ENCODE measurements at places on chromosomes 16 and 17. TPM values are rescaled to one million over a fixed set of nuclear protein-coding genes. Genes with fewer than 3 reads are reported as not detected.

SNN gene
- 10.1 TPM for total RNA-seq

- DNase-seq: no peak
Observed at GRCh38 chr16:77679901-77680300, 42.4 kb upstream of the NUDT7 start.

SNX20 gene
- total RNA-seq: not detected

DNA sequence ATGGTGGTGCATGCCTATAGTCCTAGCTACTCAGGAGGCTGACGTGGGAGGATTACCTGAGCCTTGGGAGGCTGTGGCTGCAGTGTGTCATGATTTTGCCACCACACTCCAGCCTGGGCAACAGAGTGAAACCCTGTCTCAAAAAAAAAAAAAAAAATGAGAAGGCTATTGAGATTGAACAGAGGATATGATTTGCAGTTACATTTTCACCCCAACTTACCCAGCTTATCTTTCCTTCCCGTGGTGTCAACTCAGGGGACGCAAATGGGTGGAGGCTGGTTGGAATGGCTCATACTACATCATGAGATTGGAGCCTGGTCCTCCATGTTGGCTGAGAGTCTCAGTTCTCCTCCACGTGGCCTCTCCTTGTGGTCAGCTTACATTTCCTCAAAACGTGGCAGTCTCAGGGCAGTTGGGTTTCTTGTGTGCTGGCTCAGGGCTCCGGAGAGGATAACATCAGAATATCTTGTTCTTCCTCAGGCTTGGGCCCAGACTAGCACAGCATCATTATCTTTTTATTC lies 17.2 kb upstream of the NSMCE1 start:
- peak; percentile 61 for DNase-seq

GRCh38 chr16:87389245-87389644 lies 2.9 kb upstream of the MAP1LC3B start:
- no peak for DNase-seq

DPEP2 gene
- total RNA-seq: not detected

KRTAP2-3 gene
- not detected for total RNA-seq

DNA sequence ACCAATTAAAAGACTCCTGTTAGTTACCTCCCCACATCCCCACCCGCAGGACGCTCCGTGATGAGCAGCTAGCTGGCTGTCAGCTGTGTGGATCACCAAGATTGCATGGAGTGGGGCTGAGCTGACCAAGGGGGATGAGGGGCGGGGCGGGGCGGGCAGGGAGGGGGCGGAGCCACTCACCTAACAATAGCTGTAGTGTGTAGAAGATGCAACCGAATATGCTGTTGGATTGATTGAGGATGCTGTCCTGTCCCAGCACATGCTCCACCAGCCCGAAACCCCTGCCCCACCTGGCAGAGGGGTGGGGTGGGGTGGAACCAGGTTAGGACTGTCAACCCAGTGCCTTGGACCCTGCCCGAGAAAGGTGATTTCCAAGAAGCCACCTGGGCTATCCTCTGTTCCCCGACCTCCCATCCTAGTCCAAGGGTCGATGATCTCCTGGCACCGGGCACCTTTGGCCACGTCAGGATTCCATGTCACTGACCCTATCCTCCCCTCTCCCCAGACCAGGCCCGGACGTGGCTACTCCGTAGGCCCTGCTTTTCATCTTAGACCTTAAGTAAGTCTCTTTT lies 1.4 kb downstream of the VKORC1 start:
- no peak for DNase-seq

DNA sequence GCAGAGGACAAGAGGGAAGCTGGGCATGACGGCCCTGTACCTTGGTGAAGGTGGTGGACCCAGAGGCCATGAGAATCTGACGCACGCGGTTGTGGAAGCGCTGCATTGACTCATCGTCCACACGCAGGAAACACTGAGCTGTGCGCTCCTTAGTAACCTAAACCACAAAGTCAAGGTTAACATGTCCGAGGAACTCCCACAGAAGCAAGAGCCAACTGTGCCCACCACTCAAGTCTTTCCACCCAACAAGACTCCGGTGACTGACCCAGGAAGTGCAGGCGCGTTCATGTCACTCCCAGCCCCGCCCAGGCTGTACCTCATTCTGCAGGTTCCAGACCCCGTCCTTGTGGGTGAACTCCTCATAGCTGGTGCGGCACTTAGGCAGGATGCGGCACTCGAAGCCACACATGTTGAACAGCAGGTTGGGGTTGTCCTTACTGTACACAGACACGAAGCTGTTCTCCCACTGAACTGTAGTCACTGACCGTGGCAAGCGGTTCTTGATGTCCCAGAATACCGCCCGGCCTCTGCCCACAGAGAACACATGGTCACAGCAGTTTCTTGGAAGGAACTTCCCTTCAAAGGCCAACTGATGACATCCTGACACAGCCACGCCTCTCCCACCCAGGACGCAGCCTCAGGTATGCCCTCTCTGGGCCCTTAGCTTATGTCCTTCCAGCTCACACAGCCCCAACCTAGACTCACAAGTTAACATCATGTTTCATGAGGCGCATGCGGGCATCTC lies 11.5 kb downstream of the PRPF8 start:
- DNase-seq: no peak

DNA sequence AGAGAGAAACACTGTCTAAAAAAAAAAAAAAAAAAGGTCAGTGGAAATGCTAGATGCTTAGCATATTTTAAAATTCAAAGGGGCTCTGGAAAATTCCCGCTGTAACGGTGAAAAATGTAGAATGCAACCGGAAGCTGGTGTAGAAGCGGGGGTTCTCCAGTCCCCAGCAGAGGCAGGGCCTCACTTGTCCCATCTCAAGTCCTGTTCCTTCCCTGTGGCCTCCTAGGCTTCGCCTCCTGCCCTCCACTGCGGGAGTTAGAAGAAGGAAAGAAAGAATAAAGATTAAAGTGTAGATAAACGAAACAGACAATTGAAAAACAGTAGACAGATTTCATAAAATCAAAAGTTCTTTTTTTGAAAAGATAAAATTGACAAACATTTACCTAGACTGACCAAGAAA lies 14.8 kb upstream of the ZNF287 start:
- no peak for DNase-seq

- peak; percentile 54 for DNase-seq
Observed at GRCh38 chr16:24041834-24042631, 206.2 kb downstream of the PRKCB start.

SAMD14 gene
- total RNA-seq: 1.6 TPM

CTRB2 gene
- total RNA-seq: not detected

FBXO39 gene
- 0.57 TPM for total RNA-seq

PIRT gene
- total RNA-seq: not detected

DNA sequence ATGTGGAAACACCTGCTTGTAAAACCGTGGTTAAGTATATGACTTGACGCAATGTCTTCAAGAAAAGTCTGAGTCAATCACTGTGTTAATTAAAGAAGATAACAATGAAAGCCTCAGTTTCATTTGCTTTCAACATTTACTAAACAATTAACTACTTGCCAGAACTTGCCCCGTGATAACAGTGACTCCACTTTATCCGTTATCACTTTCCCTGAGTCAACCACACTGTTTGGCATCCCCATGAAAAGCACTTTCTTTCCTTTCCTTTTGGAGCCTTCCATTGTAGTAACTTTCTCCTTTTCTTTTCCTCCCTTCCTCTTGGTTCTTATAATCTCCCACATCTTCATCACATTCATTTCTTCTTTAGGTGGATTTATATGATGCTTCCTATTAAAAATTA lies 435.1 kb upstream of the GOT2 start:
- DNase-seq: no peak

- DNase-seq: no peak
Observed at GRCh38 chr17:39738568-39738901, 797 bp downstream of the GRB7 start.

TSEN54 gene
- total RNA-seq: 8.0 TPM

DNA sequence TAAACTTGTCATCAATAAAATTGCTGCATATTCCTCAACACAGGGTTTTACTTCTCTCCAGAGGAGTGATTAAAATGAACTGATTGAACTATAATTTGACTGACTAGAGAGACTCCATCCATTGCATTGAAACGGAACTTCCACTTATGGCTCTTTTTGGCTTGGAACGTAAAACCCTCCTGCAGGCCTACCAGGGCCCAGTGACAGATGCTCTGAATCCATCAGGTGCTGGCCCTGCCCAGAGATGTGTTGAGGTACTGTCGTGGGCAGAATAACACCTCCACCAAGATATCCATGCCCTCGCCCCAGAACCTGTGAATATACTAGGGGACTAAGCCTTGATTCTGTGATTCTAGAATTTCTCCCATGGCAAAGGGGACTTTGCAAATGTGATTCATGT lies 45.4 kb downstream of the CBLN1 start:
- no peak for DNase-seq

DNA sequence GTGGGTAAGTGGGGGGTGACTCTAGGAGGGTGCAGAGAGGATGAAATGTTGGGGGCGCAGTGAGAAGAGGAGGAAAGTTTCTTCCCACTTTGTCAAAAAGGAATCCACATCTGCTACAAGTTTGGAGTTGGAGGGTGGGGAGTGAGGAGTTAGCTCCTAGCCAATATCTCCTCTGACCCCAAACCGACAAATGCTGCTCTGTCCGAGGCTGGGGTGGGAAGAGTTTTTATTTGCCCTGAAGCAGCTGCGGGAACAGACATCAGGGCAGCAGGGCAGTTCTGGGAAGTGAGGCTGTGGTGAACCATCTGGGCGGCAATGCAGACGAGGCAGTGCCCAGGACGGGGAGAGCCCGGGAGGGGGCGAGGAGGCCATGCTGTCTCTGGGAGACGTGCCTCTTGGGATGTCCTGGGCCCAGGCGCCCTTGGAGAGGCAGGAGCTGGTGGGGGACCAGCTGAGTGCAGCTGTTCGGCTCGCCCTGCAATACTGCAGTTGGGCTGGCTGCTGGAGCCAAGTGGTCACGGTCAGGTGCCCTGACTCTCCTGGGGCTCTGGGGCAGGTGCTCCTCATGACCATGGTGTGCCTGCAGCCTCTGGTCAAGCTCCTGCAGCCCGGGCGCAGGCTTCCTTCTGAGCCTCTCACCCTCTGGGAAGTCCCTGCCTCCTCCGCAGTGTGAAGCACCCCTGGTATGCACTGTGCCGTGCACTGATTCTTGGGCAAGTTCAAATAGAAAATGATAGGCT lies 6.4 kb upstream of the SOCS3 start:
- no peak for DNase-seq

DNA sequence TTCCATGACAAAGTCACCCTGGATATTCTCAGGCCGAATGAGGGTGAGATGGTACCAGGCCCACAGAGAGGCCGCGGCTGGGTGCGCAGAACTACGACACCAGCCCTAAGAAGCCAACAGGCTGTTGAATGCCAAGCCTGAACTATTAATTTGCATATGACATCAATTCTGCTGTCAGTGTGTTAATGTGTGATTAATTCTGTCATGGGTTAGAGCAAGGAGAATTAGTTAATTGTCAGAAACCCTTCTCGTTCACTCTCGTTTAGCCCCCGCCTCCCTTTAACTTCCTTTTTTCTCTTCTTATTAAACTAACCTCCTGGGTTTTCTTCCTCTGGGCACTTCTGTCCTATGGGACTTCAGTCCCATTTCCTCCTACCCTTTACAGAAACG lies 123.4 kb downstream of the ZFHX3 start:
- DNase-seq: no peak

EXOC3L1 gene
- 0.98 TPM for total RNA-seq

GRCh38 chr16:76278980-76279379 lies 1.8 kb downstream of the CNTNAP4 start:
- peak; percentile 63 for DNase-seq

DNA sequence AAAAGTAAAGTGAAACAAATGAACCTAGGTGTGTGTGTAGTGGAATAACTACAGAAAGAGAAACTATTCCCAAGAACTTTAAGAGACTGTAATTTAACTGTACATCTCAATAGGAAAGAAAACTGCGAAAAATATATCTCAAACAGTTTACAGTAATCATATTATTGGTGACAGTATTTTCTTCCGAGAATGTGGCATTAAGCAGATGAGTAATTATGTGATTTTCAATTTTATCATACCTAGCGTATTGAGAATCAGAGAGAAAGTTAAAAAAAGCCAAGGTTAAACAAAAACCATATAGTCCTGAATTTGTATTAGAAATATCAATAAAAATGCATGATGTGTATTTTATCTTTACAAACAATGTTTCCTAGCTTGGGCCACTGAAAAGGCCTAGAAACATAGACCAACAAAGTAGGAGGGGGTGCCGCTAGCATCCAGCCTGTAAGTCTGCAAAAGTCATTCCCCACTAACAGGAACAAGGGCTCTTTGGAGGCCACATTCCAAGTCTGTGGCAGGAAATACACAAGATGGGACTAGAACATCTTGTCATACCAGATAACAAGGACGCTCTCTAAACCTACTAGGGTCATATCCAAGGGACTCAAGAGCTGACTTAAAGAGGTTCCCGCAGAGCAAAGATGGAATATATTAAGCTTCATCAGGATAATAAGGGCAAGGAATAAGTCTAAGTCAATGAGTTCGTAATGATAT lies 20.5 kb downstream of the RNF157 start:
- DNase-seq: no peak

LITAFD gene
- not detected for total RNA-seq

DNA sequence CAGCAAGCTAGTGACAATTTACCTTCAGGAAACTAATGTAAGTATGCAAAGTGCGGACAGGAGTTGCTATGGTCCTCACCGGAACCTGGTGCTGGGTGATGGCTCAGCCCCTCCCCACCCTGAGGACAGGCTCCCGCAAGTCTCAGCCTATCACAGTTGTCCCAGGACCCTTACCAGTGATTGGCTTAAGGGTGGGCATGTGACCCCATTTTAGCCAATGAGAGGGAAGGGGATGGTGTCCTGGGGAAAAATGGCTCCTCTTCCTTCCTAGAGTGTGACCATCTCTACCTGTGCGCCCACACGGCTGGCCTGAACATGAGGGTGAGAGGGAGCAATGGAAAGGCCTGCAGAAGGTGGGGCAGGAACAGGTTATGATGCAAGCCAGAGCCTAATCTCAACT lies 80.4 kb downstream of the C16orf78 start:
- no peak for DNase-seq

DNA sequence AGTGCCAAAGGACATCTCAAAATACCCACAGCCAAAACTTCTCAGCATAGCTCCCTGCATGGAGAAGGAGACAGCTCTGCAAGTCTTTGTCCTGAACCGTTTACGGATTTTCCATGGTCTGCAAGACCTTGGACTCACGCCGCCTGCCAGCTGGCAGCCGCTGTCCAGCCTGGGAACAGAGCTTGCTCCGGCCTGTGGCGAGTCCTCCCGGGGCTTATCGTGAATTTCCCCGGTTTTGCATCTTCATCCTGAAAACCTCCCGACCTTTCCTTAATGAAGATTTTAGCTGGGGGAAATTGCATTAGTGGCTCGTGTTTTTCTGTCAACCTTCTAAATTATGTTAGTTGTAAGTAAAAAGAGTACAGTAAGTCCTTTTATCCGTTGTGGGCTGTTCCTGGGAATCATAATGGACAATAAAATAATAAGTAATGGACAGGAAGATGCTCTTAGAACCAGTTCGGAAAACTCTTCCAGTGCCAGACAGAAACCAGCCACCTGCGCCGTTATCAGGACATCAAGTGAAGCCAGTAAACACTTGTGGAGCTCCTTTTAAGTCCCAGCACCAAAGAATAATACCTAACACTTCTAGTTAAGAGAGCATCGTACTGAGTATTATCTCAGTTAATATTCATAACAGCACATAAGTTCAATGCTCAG lies 112.4 kb upstream of the NOL11 start:
- DNase-seq: peak; percentile 42

All from fibroblast of the aortic adventitia (primary cell).